ENCODE measurements at places on chromosomes 1 and 21.

DNA sequence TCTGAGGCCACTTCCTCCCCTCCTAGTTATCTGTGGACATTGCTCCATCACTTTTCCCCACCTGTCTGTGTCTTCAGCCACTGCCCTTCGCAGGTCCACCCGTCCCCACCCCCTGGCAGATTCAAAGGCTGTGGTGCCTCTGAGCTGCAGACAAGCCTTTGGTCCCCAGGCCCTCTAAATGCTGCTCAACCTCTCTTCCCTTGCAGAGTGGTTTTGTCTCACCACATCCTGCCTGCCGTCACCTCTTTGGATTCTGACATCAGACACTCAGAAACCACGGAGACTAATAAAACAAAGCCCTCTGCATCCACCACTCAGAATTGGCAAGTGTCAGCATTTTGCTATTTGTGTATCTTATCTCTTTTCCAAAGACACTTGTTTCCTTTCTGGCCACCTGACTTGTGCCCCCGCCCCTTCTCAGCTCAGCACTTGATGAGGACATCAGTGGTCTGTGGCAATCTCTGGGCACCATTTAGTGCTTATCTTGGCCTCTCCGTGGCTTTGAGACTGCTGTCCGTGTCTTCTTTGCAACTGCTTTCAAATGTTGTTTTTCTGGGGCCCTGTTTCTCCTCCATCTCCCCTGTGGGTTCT is 7.7 kb downstream of the CNIH3 start:
- no peak for DNase-seq

GRCh38 chr1:90127288-90127953 is 132.5 kb downstream of the ZNF326 start:
- peak; percentile 4 for DNase-seq

DNA sequence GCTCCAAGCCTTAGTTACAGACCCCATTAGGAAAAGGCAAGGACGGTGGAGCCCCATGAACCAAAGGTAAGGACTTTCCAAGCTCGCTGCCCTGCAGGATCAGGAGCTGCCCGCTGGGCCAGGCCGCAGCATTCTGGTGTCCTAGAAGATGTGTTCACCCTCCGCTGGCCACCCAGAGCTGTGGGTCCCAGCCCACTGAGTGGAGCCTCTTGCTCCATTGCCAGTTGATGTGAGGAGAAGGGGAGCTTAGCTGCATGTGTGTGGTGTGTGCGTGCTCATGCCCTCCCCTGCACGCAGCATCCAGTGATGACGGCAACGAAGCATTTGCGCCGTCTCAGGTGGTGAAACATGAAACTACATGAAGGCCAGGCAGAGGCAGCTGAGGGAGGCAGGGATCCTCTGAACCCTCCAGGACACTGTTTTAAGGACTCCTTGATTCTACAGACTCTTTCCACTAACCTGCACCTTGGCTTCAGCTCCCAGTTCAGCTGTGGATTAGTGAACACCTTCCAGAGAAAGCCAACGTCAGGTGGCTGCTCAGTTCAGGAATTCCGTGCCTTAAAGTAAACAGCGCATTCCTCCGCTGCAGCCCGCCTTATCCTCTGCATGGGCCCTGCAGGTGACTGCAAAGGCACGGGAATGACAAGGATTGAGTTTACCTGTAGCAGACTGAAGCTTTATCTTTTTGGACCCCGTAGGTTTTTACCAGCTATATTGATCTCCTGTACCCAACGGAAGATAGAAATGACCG is 48.7 kb downstream of the SMYD2 start:
- DNase-seq, result no peak

DNA sequence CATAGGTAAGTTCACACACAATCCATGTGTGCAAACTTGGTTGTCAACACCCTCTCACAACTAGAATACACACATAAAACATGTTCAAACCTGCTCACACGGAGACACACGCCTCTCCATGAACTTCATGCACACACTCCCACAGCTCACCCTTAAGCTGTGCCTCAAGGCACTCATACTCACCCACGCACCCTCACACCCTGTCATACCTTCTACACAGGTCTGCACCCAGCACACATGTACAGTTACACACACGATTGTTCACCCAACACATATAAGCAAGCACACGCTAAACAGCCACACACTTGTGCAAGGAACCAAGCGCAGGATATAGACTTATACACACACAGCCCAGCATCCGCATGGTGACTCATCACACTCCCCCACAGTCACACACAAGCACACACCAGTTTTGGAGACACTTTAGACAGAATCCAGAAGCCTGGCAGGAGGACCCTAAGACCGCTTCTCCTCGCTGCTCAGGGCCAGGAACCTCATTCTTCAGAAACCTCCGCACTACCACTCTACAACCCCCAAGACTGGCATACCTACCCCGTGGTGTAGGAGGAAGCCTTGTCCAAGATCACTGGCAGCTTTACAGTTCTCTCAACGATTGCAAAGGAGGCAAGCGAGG is 58.7 kb upstream of the ZC3H12A start:
- DNase-seq, result no peak

GRCh38 chr1:94329986-94330385 is 88.2 kb upstream of the ABCD3 start:
- DNase-seq, result no peak

DNA sequence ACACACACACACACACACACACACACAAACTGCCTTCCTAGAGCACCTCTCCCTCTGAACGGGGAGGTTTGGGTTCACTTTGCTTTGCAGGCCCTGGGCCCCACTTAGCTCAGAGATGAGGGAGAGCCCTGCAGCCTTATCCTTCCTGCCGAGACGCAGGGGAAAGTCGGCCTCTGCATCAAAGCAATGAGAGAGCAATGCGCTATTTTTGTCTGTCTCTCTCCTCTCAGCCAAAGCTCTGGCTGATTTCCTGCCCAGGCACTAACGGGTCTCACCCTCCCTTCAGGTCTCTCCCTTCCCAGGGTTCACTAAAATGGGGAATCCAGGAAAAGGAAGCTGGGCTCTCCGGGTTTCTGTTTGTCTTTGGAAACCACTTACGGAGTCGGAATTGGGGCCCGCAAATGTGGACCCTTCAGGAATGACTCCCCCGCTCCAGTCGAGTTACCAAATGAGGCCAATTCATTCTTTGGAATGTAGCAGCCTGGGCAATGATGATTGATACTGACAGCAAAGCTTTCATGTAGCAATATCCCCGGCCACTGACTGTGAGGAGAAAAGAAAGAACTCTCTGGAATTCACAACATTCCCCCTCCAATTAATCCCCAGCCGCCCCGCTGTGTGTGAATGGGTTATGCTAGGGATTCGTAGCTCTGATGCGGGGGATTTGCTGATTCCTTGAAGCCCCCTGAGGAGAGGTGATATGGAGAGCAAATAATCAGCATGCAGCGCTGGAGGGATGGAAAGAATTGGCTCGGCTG is 61.5 kb upstream of the WLS start:
- DNase-seq, result peak; percentile 21

GRCh38 chr1:71196685-71197084 is 115.8 kb upstream of the ZRANB2 start:
- peak; percentile 72 for DNase-seq

GRCh38 chr1:169106095-169106920 is at the start of gene ATP1B1:
Gene ATP1B1 (plus strand): TSS chr1:169106690. CDS start chr1:169106830, 140 bp downstream.
- DNase-seq, result peak; percentile 94

DNA sequence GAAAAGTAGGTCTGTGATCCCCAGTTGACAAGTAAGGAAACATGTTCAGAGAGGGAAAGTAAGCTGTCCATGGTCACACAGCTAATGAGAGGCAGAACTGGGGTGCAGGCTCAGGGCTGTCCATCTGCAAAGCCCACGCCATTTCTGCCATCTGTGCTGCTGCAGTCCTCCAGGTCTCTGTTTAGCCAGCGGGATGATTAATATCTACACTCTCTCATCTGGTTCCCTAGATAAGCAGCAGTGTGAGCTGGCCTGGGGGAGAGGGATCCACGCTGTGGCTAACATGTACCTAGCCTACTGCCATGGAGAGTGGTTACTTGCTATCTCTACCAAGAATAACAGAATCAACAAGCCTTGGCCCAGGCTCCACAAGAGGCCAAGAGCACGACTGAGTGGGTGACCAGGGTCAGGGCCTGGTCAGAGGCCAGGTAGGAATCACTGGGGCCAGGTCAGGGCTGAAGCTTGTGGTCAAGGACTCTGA is 75.2 kb downstream of the TRABD2B start:
- no peak for DNase-seq

- DNase-seq, result no peak
These were observed 123.4 kb downstream of the SIK1 start for GRCh38 chr21:43303275-43304178.

All from NCI-H146 (cell line).